ENCODE measurements at places on chromosomes 5 and 9.

DNA sequence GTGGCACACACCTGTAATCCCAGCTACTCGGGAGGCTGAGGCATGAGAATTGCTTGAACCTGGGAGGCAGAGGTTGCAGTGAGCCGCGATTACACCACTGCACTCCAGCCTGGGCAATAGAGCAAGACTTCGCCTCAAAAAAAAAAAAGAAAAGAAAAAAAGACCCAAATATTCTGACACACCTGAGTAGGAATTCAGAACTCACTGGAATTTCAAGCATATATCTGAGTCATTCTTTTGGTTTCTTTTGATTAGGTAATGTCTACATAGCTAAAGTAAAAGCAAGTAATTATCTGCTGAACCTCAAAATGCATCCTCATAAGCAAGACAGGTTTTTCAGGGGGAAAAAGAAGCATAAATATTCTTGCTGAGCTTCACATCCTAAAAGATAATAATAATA is 35.9 kb downstream of the ANKRD31 start:
- DNase-seq = no peak

DNA sequence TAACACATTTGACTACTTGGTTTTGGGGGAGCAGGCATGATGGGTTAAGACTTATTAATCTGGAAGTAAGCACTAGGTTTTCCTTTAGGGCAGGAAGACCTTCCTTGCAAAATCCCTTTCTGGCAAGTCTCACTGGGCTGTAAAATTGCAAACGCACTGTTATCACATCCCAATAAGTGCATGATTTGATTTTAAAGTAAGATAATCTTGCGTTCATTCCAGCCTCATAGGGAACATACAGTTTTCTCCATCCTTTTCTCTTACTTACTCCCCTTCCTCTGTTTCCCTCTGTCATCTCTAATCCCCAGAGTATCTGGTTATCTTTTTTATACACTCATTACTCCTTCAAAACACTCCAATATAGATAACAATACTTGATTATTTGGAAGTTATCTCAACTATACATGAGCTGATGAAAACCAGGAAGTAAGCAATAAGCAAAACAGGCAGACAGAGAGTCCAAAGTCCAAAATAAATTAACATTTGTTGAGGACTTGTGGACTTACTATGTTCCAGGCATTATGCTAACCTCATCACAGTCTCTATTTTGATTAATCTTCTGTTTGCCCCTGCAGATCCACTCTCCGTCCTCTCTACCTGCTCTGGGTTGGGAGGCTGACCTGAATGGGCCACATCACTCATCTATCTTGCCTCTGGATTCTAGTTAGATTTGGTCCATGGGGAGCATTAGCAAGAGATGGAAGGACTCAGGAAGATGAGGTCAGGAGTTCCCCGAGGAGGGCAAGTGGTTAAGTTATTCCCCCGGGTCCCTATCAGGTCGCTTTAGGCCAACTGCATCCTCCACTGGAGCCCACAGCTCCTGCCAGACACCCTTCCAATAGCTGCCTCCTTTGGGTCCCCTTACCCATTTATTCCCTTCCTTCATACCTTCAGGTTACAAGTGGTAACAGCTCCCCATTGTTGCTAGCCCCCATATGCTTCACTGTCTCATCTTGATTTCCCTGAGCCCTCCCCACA is 60.2 kb downstream of the SLC22A5 start:
- no peak for DNase-seq

- DNase-seq = no peak
These were observed 85.5 kb upstream of the PITX1 start for GRCh38 chr5:135119481-135119880.

DNA sequence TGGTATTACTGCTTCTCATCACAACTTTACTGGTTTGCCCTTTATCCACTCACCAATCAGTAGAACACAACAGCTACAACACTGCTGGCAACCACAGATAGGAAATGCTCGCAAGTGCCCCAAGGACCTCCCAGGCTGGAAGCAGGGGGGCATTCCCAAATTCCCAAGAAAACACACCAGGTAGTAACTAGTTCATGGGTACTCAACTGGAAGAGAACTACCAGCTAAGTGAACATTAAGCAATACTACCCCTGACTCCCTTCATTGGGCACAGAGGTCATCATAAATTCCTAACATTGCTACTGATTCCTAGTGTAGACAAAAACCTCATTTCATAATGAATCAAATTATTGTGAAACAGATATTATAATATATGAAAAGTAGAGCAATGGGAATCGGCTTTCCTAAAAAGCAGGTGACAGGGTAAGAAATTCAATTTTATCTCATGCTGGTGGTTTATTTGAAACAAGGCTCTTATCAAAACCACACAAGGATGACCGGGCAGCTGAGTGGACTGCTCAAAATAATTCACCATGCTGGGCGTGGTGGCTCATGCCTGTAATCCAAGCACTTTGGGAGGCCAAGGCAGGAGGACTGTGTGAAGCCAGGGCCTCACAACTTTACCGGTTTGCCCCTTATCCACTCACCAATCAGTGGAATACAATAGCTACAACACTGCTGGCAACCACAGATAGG is 81.6 kb downstream of the TLE1 start:
- DNase-seq = no peak

GRCh38 chr5:181153814-181154213 is 6.4 kb downstream of the OR2V2 start:
- DNase-seq = no peak

Data from body of pancreas (tissue), 4 donors.